Cardiac septum (tissue), 1 donor: ENCODE measurements at places on chromosomes 6 and 20. TPM values are rescaled to one million over a fixed set of nuclear protein-coding genes. Genes with fewer than 3 reads are reported as not detected.

SAMD10 gene
- 4.0 TPM for total RNA-seq

MAP1LC3A gene
- 61.0 TPM for total RNA-seq

DNA sequence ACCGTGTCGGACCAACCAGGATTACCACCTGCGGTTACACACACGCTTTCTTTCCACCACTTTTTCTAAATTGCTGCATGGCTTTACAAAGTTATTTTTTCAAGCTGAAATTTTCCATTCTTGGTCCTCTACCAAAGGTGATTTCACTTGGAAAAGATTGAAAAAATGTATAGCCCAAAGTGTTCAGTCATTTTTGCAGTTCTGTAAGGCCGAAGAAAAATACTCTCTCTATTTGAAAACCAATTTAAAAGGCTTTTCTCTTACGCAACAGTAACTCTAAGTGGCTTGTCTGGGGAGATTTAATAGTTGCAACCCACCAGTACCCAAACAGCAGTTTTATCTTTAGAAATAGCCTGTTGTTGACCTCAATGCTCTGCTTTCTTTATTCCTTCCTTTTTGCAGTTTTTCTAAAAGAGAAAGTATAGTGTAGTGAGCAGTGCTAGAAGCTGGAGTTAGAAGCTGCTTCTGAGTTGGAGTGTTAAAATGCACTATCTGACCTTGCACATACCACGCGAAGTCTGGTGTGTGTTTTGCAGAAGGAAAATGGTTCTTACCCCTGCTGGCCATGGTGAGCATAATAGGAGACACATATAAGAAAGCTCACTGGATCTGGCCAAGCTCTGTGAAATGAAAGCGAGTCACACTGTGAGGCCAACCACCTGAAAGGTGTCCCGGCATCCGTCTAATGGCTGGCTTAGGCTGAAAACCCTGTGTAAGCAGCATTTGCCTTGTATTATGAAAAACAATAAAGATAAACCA lies 271.6 kb upstream of the PRND start:
- no peak for DNase-seq

GRCh38 chr20:23923891-23924435 lies 44.4 kb upstream of the CST5 start:
- no peak for DNase-seq

DNA sequence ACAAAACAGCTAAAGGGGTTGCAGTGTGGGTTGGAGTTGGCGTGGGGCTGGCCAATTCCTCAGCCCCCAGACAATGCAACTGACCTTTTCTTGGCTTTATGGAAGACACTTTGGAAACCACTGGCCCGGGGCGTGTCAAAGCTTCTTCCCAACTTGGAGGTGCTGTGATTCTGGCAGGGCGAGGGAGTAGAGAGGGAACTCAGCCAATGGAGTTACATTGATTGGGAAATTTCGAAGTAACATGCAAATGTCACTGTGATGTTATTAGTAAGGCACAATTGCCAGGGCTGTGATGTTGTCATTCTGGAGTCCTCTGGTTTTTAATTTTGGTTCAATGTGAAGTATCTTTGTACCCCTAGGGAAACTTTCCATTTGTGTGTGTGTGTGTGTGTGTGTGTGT lies 41.5 kb upstream of the EPB41L1 start:
- DNase-seq: no peak

GRCh38 chr6:6749702-6750491 lies 161.4 kb downstream of the LY86 start:
- peak; percentile 88 for DNase-seq
